ENCODE measurements at places on chromosomes 12 and 14.

DNA sequence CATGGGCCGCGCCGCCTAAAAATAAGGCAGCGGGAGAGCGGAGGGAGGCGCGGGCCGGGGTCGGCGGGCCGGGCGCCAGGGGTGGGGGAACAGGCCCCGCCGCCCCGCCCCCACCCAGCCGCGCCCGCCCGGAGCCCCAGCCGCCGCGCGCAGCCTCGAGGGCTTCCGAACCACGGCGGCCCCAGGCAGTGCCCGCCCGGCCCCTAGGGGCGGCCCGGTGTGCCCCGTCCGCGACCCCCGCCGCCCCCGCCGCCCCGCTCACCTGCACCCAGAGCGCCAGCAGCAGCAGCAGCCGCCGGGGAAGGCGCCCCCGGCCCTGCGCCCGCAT, 519 bp downstream of the JAG2 start:
- no peak for DNase-seq

DNA sequence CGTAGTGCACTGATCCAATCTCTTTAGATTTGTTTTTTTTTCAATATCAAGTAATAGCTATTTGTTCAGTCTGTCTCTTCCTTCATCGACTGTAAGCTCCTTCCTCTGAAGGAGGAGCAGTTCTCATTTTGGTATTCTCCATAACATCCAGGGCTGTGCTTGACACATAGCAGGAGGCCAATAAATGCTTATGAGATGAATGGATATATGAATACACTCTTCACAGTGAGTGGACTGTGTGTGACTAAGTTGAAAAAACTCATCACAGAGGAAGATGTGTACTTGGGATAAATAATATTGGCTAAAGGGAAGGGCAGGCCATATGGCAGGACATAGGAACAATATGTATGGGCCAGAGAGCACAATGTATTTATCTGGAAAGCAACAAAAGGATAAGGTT, 205.3 kb upstream of the PRICKLE1 start:
- DNase-seq, result no peak

- DNase-seq, result peak; percentile 91
Observed at GRCh38 chr14:66483322-66483721, 2.8 kb upstream of the CCDC196 start.

DNA sequence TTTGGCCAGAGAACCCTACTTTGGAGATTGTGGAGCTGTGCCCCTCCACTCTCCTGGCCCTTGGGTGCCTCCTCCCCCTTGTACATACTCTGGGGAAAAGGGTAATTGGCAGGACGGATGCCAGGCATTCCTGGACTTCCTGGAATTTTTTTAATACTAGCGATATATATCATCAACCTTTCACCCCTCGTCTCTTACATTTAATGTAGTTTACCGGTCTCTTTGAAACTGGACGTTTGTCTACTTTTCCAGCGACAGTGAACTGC, 767 bp upstream of the CRY1 start:
- DNase-seq, result no peak

DNA sequence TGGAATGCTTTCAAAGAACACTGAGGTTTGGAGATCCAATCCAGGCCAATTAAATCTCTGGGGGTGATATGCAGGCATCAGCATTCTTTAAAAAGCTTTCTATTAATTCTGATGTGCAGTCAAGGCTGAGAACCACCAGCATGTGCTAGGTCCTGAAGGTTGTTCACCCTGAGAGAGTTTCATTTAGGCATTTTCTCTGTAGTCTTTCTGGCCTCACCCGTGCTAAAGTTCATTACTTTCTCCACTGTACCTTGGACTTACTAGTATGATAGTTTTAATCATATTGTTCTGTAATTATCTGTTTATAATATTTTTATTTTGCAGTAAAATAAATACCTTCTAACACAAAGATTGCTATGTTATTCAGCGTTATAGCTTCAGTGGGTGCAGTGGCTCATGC, 32.9 kb downstream of the SOS2 start:
- no peak for DNase-seq

DNA sequence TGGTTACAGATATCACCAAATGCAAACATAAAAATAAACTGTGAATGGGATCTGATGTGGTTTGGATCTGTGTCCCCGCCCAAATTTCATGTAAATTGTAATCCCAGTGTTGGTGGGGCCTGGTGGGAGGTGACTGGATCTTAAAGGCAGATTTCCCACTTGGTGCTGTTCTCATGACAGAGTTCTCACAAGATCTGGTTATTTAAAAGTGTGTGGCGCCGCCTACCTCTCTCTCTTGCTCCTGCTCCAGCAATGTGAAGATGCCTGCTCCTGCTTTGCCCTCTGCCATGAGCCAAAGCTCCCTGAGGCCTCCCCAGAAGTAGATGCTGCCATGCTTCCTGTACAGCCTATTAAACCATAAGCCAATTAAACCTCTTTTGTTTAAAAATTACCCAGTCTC, 47.8 kb downstream of the SLC25A21 start:
- DNase-seq, result peak; percentile 20

DNA sequence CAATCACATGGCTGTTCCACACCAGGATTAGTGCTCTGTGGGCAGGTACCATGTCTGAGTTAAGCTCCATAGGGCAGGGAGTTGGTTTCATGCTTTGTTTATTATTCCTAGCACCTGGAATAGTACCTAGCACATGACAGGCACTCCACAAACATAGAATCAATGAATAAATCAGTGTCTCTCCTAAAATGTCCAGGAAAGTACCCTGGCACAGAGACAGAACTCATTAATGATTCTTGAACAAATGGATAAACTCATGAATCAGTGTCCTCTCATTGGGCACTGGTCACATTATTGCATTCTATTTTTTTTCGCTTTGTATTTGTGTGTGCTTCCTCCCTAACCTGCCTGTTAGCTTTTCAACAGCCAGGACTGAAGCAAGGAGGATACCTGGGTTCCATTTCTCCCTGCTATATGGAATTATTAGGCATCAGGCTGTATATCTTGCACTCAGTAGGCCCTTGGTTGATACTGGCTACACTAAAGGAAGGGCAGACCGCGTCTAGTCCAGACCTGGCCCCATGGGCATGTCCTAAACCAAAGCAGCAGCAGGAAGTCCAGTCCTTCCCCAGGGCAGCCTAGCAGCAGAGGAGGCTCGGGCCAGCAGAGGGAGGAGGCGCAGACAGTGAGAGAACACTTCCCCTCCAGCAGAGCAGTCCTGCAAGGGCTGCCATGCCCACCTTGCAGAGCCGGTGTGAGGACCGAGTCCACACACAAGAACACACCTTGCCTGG, 18.4 kb downstream of the HDAC7 start:
- DNase-seq, result no peak

GRCh38 chr12:56622535-56622934, 7.6 kb downstream of the BAZ2A start:
- no peak for DNase-seq

DNA sequence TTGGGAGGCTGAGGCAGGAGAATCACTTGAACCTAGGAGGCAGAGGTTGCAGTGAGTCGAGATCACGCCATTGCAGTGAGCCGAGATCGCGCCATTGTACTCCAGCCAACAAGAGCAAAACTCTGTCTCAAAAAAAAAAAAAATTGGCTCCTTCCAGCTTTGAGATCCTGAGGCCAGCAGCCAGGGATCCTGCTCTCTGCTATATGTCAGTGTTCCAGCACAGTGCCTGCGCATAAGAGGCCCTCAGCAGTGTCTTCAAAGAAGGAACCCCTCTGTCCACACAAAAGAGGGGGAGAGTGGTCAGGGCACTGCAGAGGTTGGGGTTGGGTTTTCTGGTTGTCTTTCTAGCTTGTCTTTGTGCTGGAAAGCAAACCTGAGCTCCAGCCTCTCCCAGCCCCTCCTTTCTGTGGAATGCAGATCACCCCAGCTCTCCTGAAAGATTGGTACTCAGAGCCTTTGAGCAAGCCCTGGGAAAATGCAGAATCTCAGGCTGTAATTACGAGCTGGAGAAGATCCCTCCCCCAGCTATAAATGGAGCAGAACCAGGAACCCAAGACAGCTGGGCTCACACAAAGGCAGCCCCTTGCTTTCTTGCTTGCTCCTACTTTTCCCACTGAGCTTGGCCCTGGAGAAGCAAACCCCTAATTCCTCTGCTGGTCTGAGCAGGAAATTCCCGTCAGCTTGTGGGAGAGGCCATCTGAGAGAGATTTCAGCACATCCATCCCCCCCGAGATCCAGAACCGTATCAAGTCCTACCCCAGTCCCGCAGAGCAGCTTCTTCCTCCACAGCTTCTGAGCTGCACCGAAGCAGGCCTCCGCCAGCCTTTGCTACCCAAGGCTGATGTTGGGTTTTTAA, 205.7 kb downstream of the ZFP36L1 start:
- no peak for DNase-seq

- DNase-seq, result no peak
Observed at GRCh38 chr12:100790552-100790951, 4.0 kb upstream of the ANO4 start.

DNA sequence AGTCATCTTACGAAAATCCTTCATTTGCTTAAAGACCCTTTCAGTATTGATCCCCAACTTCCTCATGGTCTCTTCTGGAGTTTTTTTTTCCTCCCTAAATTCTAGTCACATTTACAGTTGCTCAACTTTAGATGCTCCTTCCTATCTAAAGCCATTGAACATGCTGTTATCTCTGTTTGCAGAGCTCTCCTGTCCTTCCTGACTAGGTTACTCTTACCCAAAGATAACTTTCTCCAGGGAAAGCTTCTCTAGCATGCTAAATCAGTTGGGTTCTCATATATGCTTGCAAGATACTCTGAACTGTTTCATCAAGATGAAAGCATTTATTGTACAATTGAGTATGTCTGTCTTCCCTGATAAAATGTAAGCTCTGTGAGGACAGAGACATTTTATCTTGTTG, 1.8 kb upstream of the RAB21 start:
- DNase-seq, result no peak

GRCh38 chr12:130335517-130336392, 1.9 kb upstream of the PIWIL1 start:
- peak; percentile 60 for DNase-seq

DNA sequence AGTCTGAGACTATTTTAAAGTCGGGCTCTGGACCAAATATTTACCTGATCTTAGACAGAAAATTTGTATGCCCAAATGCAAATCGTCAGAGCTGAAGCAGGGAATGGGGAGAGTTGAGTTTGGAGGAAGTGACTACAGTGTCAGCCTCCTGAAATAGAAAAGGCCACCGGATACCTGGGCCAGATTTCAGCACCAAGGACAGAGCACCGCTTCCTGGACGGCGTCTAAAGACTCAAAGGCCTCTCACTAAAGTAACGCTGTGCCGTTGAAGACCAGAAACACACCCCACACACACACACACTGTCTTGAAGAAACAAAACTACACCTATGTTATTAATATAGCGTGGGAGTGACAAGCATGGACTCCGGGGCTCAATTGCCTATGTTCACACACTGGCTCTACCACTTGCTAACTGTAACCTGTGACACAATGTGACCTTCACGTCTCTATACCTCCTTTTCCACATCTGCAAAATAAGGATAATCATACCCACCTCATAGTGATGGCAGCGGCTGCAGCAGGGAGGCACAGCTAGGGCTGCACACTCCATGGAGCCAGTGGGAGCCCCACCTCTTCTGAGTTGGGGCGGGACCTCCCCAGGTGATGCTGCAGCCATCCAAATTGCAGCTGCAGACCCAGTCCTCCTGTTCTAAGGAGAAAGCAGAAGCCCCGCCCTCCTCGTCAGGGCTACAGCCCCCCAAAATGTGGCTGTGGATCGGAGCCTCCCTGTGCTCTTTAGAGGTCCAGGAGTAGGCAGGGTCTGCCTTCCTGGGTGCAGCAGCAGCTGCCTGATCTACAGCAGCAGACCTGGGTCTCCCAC, 35.6 kb downstream of the KRT76 start:
- peak; percentile 75 for DNase-seq

- DNase-seq, result no peak
Observed at GRCh38 chr12:14834509-14834908, 8.8 kb downstream of the ART4 start.

DNA sequence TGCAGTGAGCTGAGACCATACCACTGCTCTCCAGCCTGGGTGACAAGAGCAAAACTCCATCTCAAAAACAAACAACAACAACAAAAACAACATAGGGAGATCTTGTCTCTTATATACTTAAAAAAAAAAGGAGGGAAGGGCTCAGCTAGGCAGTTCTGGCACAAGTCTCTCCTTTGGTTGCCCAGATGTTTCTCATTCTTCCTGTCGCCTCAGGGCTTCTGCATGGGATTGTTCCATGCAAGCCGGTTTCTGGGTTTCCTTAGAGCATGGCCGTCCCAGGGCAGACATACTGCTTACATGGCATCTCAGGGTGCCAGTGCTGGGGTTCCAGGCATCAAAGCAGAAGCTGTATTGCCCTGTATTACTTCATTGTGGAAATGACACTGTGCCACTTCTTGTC, 5.2 kb upstream of the SLC8B1 start:
- no peak for DNase-seq

- peak; percentile 35 for DNase-seq
Observed at GRCh38 chr12:108414021-108414420, 74.9 kb upstream of the CMKLR1 start.

- no peak for DNase-seq
Observed at GRCh38 chr14:76868454-76869170, 42.4 kb downstream of the LRRC74A start.

GRCh38 chr14:52325126-52325525, 11.0 kb downstream of the PTGER2 start:
- peak; percentile 83 for DNase-seq

DNA sequence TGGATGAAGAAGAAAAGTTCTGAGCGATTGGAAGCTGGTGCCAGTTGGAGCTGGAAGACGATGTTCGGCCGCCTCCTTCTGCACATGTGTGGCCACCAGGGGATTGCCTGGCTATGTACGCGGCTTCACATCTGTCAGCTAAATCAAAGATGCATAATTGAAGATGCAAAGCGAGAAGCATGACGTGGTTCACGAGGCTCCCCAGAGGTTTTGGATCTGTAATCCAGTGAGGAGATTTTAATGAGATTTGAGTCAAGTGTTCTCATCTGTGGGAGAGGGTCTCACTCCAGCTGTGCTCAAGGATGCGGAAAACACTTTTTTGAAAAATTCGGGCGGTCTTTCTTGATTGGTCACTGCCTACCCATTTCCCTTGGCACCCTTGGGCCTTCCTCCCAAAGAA, 94.6 kb downstream of the PAX9 start:
- no peak for DNase-seq

DNA sequence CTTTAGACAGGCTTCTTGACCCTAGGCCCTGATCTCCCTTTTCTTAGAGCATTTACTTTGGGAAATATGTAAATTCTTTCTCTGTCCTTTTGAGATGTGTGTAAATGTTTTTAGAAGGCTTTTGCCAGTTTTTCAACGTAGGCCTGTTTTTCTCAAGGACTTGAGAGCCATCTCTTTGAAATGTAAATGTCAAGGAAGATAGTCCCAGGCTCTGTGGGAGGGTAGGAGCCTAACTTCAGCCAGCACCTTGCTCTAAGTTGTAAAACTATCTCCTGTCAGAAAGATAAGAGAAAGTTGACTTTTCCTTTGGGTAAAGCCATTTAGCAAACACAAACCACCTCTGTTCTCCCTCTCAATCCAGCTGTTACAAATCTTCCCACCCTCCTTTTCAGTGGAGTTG, 219.8 kb downstream of the RPS29 start:
- no peak for DNase-seq

DNA sequence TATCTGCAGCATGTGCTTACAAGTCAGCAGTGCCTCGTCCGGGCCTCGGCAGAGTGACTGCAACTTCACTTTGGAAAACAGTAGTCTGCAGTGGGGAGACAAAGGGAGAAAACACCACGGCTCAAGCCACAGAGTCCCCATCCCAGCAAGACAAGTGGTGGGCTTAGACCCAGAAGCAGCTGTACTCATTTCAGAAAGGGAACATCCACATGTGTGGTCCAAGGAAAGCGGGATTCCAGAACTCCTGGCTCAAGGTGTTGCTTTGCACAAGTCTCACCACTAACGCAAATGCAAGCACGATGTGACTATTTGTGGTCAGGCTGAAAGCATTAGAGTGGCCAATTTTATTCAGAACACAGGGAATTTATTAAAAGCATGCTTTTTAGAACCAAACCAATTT, 198.3 kb downstream of the TTC7B start:
- no peak for DNase-seq

GRCh38 chr12:59937148-59937547, 341.3 kb downstream of the SLC16A7 start:
- DNase-seq, result no peak
